ENCODE measurements at places on chromosomes 3 and 15.

- no peak for DNase-seq
Measured at GRCh38 chr15:40106203-40107161, 2.2 kb downstream of the BMF start.

GRCh38 chr3:174409086-174409743 is 449.9 kb upstream of the NAALADL2 start:
- no peak for DNase-seq

DNA sequence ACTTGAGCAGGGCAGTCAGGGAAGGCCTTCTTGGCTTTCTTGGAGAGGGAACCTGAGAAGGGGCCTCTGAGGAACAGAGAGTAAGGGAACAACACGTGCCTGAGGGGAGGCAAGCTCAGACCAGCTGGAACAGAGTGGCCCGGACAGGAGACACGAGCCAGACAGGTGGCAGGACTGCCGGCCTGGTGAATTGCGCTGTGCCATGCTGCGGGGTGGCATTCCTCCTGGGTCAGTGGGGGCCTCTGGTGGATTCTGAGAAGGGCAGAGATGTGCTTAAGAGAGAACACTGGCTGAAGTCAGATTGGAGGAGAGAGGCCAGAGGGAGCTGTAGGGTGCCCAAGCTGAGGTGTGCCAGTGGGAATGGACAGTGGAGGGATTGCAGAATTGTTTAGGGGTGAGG is 4.9 kb downstream of the CHAC1 start:
- DNase-seq: no peak

GRCh38 chr15:38207621-38208020 is 45.0 kb upstream of the SPRED1 start:
- DNase-seq: no peak

GRCh38 chr3:39267631-39268548 is 11.9 kb downstream of the CX3CR1 start:
- peak; percentile 53 for DNase-seq

DNA sequence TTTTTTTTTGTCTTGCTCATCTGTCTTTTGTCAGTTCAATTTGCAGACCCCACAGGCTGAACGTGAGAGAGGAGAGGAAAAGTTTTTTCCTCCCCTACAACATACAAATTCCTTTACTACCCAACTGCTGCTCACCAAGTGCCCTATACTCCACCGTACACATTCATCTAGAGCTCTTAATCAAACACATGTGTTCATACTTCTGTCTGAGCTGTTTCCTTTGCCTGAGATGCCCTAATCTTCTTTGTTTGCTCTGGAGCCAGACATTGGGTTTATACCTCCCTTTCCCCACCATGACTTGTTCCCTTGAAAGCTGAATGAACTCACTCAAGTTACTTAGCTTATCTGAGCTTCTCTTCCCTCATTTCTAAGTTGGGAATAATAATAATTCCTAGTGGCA is 122.7 kb upstream of the RASGRP1 start:
- DNase-seq: no peak

- DNase-seq: no peak
Measured at GRCh38 chr3:104911376-104911775, 455.3 kb upstream of the ALCAM start.

- DNase-seq: no peak
Measured at GRCh38 chr3:12593473-12593872, 36.6 kb downstream of the MKRN2 start.

DNA sequence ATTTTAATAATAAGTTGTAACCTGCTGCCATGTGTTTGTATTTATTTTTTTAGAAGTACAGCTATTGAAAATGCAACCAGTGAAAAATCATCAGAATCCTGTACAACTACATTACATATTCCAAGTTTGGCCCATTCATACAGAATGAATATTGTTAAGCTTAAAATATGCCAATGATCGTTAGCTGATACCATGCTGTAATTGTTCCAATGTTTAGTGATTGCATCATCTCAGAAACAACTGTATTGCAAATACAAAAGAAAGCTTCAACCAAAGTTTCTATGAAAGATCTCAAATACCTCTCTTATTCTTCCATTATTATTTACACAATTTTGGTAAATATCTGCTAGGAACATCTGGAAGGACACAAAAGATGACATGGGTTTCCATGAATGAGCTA is 51.6 kb upstream of the ALCAM start:
- no peak for DNase-seq

- no peak for DNase-seq
Measured at GRCh38 chr3:130569461-130570365, 52.7 kb downstream of the COL6A6 start.

- DNase-seq: no peak
Measured at GRCh38 chr15:49741712-49742111, 120.9 kb downstream of the DTWD1 start.

DNA sequence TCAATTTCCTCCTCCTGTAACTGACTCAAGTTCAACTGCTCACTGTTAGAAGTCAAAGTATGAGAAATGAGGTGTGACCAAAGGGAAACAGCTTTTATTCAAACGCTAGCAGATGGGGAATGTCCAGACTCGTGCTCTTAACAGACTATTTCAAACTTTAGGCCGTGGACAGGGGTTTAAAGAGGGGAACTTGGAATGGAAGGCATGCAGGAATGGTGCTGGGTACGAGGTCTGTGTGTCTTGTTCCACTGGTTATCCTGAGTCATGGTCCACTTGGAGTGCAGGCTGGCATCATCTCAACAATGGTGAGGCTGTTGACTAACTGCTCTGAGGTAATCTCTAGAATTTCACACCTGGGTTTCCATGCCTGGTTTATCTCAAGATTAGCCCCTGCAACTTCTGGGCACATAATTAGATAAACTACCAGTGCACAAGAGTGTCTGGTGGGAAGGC is 22.9 kb upstream of the DNAAF4 start:
- no peak for DNase-seq

Measured in T-helper 9 cell (primary cell).